RCC 7860 (cell line): ENCODE measurements at places on chromosomes 2 and 18.

GRCh38 chr2:108219688-108220087 lies 20.1 kb upstream of the SULT1C3 start:
- DNase-seq: no peak

DNA sequence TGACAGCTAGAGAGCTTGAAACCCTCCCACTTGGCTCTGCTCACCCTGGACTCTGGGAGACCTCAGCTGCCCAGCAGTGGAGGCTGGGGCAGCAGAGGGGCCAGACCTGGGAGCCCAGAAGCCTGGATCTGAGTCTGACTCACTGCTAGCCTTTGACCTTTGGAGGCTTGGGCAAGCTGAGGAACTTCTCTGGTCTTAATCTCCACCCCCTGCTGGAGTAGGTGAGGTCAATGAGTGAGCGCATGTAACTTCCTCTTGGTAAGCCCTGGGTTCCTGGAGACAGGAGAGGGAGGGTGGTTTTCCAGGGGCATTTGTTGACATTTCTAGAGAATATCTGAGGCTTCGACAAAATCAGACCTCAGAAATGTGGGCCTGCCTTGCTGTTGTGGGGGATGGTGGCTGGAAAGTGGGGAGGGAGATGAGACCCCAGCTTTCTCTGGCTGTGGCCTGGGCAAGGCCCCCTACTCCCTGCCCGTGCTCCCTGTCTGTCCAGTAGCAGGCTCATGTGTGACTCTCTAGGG lies 73.0 kb upstream of the YWHAQ start:
- peak; percentile 98 for DNase-seq

- DNase-seq: peak; percentile 12
These were observed 44.6 kb downstream of the SLC35F5 start for GRCh38 chr2:113711851-113712250.

GRCh38 chr2:5736050-5736449 lies 43.9 kb downstream of the SOX11 start:
- DNase-seq: no peak

DNA sequence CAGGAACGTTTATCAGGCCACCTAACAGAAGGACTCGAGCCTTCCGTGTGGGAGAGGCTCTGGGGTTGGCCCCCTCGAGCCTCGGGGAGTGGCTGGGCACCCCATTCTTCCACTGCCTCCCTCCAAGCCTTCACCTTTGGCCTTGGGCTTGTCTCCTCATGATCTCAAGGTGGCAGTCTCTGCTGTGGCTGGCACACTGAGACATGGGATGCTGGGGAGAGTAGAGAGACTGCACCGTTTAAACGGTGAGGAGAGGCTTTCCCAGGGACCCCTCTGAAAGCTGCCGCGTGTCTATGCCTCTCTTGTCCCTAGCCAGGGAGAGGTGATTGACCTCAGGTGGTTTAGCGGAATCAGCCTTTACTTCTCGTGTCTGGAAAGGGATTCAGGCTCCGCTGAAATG lies 71.0 kb downstream of the DCDC2C start:
- DNase-seq: no peak

DNA sequence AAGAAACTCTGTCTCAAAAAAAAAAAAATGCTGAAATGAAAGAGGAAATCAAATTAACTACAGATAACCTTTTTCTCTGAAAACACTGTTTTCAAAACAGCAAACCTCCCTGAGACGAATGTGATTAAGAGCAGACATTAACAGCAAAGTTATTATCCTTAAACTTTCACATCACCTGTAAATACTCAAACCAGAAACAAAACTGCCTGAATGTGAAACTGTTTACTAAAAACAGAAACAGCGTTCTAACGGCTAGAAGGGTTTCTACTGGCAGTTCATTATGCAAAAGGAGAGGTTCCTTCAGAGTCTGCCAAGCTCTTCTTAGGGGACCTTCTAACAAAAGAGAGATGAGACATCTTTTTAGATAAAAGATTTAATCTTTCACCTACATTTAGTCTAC lies 45.9 kb downstream of the PNO1 start:
- no peak for DNase-seq

DNA sequence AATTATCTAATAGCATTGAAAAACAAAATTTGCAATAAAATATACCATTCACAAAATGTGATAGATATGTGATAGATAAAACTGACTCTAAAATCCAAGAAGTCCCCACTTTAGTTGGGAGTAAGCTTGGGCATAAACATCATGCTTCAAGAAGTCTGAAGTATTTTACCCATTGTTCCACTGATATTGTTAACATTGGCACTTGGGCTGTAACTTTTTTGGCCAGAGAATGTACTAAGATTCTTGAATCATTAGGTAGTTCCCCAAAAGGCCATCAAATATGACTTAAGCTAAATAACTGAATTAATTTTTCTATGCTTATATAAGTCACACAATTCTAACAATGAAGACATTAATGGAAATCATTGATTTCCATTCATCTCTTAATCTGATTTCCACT lies 413.6 kb downstream of the CDH2 start:
- DNase-seq: no peak

GRCh38 chr2:151947813-151948165 lies 119.6 kb upstream of the ARL5A start:
- no peak for DNase-seq

DNA sequence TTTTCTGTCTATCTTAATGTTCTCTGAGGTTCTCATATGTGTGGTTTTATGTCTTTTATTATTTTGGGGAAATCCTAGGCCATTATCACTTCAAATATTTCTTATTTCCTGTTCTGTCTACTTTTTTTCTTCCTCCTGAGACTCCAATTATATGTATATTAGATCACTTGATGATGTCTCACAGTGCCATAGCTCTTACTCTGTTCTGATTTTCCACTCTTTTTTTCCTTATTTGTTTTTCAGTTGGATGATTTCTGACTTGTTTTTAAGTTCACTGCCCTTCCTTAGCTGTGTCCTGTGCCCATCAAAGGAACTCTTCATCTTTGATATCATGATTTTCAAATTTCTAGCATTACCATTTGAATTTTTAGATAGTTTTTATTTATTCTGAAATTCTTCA lies 24.1 kb downstream of the FAM228B start:
- no peak for DNase-seq

DNA sequence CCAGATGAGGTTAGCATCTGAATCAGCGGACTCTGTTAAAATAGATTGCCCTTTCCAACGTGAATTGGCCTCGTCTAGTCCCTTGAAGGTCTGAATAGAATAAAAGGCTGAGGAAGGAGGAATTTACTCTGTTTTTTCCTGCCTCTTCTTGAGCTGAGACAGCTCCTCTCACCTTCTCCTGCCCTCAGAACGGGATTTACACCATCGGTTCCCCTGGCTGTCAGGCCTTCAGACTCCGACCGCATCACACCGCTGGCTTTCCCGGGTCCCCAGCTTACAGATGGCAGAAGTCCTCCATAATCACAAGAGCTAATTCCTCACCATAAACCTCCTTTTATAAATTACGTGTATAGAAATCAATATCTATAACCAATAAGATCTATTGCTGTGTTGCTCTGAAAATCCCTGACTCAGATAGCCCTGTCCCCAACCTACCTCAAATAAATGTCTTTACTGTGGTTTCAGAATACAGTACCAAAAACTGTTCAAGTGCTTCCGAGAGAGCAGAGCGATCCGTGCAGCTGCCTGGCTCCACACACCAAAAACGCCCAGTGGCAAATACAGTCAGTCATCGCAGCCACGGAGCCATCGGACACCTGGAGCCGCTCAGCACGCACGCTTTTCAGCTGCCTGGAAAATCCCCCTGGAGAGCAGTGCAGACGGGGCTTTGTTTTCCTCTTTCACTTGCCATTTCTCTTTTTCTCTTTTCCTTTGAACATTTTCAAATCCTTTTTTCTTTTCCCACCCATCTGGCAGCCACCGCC lies 196.9 kb downstream of the NRP2 start:
- DNase-seq: no peak

DNA sequence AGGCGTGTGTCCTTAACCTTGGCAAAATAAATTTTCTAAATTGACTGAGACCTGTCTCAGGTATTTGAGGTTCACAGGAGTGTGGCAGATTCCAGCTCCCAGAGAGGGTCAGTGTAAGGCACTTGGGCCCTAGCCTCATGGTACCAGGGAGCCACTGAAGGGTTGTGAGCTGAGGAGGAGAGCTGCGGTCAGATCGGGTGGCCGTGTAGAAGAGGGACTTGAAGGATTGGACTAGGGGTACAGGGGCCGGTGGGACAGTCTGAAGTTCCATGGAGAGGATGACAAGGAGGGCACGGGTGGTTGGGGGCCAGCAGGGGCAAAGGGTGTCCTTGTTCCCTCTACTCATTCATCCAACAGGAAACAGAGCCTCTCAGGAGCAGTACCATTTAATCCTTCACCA lies 327.0 kb upstream of the HS6ST1 start:
- DNase-seq: no peak

- DNase-seq: no peak
These were observed 550.8 kb upstream of the ZEB2 start for GRCh38 chr2:145070703-145071102.

DNA sequence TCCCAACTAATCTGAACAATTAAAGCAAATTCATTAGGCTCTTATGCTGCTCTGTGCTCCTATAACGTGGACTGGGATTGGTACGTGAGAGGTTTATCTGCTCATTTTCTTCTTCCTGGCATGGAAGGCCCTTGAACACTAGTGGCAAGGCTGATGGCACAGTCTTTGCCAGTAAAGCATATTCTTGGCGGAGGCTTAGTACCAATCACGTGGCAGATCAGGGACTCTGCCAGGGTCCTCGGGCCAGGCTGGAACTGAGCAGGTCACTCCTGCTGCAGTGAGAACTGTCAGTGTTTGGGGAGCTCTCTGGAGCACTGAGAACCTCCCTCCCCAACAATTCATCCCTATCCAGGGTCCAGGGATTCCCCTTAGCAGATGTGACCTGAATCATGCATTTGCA lies 3.7 kb upstream of the ALPK2 start:
- DNase-seq: no peak

GRCh38 chr2:55948176-55948923 lies 24.8 kb upstream of the EFEMP1 start:
- no peak for DNase-seq

DNA sequence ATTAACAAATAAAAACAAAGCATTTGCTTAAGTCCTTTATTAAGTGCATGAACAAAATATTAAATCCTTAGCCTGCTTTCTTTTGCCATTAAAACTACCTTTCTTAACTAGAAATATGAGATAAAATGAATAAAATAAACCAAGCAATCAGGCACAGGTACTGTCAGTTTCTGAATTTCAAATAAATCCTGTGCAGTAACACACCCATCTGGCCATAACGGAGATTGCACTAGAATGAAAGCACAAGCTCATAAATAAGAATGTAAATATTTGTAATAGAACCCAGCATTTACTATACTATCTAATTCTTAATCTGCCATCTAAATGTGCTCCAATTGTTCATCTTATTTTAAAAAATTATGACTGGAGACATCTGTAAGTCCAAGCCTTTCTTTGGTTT lies 31.9 kb downstream of the PRKRA start:
- DNase-seq: no peak

- DNase-seq: no peak
These were observed 82.9 kb downstream of the DYSF start for GRCh38 chr2:71536226-71536671.

GRCh38 chr2:39160982-39161381 lies 40.1 kb upstream of the SOS1 start:
- DNase-seq: no peak

- DNase-seq: no peak
These were observed 367.4 kb upstream of the MYT1L start for GRCh38 chr2:2698182-2699120.

GRCh38 chr2:147609301-147609700 lies 235.5 kb upstream of the ACVR2A start:
- DNase-seq: no peak

GRCh38 chr2:61423714-61424113 lies 47.2 kb downstream of the USP34 start:
- DNase-seq: no peak

DNA sequence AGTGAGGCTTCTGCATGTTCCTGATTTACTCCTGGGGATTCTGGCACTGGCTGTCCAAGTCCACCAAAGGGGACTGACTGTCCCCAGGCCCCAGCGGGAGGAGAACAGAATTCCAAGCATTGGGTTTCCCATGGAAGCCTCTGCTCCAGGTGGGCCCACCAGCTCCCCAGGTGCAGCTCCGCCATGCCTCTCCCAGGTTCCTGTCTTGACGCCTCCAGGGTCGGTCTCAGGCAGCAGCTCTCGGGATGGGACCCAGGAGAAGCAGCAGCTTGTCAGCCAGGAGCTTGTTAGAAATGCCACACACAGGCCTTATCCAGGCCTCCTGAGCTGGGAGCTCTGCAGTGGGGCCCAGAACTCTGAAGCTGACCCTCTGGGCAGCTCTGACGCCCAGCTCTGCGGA lies 47.9 kb downstream of the DCDC2C start:
- DNase-seq: no peak

GRCh38 chr18:80004600-80005342 lies 16.4 kb upstream of the TXNL4A start:
- DNase-seq: no peak

- DNase-seq: no peak
These were observed 58.0 kb downstream of the SLC40A1 start for GRCh38 chr2:189522435-189523151.

DNA sequence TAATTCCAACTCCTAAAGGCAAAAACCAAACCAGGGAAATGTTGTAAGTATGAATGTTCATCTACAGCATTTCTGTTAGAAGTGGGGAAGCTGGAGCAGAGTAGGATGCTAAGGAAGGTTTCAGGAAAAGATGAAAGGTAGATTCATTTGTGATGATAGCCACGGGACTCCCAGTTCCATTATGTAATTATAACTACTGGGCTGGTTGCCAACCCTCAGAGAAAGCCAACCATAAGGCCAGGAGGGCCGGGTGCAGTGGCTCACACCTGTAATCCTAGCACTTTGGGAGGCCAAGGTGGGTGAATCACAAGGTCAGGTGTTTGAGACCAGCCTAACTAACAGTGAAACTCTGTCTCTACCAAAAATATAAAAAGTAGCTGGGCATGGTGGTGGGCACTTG lies 288.9 kb upstream of the ETAA1 start:
- DNase-seq: no peak

DNA sequence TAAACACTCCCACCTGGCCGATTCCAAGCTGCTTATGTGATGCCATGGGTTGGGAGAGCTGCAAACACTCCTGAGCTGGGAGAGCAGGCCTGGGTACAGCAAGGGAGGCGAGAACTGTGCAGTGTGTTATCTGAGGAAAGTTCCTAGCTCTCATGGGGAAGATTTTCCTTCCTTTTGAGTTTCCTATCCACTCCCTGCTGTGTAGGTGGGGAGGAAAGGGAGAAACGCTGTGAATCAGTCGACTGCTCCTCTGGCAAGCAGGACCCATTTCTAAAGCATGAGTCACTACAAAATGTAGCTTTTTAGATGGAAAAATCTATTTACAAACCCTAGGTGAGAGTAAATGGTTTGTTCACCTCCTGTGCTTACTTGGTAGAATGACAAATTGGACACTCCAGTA lies 80.4 kb downstream of the SH3RF3 start:
- DNase-seq: peak; percentile 32

- no peak for DNase-seq
These were observed 592 bp upstream of the CAD start for GRCh38 chr2:27216416-27217137.

GRCh38 chr2:160454070-160454797 lies 39.4 kb downstream of the RBMS1 start:
- no peak for DNase-seq

DNA sequence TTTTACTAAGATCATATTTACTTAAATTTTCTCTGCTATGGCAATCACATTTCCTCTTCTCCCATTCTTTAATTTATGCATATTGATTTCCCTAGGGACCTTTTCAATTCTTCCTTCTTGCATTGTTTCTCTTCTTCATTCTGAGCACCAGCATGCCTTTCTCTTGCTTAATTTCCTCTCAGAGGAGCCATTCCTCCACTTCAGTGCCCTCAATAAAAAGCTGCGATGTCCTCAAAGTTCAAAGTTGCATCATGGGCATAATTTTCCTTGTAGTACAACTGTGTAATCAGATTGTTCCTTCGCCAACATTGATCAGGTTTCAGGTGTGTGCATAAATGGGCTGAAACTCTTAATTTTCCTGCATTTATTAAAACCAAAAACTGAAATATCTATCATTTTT lies 21.8 kb upstream of the CD226 start:
- no peak for DNase-seq
